Activated naive CD8-positive, alpha-beta T cell treated with anti-CD3 and anti-CD28 coated beads, Interleukin-2, amount 10 ng/mL, durations not matched to agents 7 days and 5 days (primary cell): ENCODE measurements at places on chromosomes 16 and 17. TPM values are rescaled to one million over a fixed set of nuclear protein-coding genes. Genes with fewer than 3 reads are reported as not detected.

- no peak for DNase-seq
Measured at GRCh38 chr16:35636480-35637230, 2177.2 kb downstream of the TP53TG3F start.

DNA sequence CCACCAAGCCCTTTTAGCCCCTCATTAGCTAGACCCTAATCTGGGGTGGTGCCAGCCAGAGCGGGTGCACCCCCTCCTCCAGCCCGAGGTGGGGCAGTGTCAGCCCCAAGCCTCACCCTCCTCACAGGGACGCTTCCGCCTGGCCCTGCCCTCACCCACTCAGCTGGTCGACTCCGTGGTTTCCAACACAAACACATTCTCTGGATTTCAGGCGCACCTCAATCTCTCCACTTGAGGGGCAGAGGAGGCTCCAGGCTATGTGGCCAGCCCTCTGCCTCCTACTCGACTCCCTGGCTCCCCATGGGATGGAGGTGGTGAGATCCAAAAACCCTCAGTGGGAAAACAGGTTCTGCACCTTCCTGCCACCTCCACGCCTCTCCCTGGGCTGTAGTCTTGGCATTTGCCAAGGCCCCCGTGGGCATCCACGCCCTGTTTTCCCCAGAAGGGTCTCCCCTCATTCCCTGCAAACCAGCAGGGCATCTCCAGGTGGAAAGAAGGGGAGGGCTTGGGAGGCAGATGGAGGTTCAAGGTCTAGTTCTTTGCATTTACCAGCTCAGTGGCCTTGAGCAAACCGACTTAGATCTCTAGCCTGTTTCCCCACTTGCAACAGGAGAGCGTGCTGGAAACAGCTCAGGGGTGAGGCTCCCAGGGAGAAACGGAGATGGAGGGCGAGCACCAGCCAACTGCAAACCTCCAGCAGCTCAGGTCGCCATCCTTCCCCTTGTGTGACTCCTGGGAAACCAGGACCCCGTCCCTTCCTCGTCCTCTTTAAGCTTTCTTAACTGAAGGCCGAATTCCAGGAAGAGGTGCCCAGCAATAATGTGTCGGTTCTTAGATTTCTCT, 1.7 kb downstream of the EMP2 start:
- no peak for DNase-seq

DNA sequence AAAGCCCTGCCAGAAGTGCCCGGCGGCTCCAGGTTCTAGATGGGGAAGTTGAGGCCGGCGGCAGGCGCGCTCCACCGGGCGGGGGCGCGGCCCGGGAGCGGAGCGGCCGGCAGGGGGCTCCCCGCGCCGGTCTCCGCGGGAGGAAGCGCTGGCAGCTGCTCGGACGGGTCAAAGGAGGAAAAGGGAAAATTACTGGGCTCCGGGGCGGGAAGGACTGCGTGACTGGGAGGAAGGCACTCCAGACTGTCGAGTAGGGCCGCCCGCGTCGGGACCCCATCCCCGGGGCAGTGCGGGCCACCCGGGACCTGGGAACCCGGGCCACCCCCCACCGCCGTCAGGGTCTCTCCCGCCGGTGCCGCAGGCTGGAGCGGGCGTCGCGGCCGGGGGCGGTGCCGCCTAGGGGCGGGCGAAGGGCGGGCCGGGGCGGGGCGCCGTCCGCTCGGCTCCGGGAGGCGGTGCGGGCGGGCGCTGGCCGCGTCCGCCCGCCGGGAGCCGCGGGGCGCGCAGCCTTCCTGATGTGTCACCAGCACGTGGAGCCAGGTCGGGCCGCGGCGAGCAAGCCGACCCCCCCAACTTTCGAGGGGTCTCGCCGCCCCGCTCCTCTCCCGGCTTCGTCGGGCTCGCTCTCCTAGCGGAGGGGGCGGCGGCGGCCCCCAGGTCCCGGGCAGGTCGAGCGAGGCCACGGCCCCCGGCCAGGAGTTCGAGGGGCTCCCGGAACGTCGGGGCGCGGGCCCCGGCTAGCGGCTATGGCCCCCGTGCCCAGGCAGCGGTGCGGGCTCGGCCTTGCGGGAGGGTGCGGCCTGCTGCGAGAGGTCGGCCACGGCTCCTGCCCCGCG, 167.5 kb downstream of the RAB11FIP4 start:
- peak; percentile 68 for DNase-seq

- peak; percentile 67 for DNase-seq
Measured at GRCh38 chr17:81160306-81160705, 5.0 kb upstream of the PVALEF start.

DNA sequence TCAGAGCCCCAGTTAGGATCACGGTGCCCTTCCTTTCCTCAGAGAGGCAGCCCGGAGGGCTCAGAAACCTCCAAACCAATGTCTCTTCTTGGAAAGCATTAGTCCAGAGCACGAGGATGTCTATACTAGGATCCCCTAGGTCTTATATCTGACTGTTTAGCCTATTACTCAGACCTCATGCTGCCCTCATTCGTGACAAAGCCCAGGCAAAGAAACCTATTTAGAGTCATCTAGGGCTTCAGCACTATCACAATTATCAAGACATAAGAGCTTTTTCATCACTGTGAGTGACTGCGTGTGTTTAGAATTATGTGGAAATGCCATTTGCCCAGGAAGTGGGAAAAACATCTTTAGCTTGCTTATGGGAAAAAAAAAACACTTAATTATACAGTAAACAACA, 159.8 kb upstream of the NOL11 start:
- DNase-seq, result no peak

C16orf92 gene
- total RNA-seq, result not detected
